GM12892 (cell line): ENCODE measurements at places on chromosomes 7 and 10.

GRCh38 chr10:9800571-9800970 is 1217.1 kb upstream of the CELF2 start:
- no peak for DNase-seq

- DNase-seq: no peak
These were observed 41.4 kb upstream of the AKR1C2 start for GRCh38 chr10:5045095-5045494.

GRCh38 chr7:107244613-107245012 is 75.8 kb downstream of the HBP1 start:
- no peak for DNase-seq

DNA sequence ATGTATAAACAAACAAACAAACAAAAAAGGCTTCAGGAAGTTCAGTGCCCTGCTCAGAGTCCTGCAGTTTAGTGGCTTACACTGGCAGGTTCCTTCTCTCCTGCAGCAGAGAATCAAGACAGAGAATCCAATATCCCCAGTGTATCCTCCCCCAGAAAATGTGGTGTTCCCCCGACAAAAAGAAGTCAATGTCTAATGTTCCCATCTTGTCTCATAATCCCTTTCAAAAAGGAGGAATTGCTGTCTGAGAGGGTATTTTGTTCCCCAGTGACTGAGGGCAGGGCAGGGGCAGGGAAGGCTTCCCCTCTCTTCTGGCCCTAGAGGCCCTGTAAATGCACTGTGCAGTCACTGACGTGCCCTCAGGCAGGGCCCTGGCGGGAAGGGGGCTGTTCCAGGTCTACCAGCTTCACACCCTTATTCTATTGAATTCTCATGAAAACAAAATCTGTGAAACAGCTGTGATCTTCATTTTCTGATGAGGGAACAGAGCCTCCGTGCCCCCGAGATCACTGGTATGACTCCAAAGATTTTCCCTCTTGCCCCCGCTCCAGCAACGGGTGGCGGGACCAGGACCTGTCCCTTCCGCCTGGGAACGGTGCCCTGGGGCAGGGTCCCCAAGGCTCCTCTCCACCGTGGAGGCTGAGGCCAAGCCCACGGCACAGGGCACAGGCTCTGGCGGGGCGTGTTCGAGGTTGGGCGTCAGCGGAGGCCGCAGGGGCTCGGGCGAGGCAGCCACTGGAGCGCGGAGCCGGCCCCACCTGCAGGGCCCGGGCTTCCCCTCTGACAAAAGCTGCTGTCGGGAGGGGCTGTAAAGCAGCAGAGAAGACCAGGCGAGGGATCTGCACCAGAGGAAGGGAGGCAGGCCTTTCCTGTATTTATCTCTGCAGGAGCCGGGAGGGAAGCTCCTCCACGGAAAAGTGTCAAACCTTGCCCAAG is 13.4 kb upstream of the WDFY4 start:
- DNase-seq: peak; percentile 68

- DNase-seq: no peak
These were observed 170.5 kb upstream of the NPSR1 start for GRCh38 chr7:34487391-34488115.

DNA sequence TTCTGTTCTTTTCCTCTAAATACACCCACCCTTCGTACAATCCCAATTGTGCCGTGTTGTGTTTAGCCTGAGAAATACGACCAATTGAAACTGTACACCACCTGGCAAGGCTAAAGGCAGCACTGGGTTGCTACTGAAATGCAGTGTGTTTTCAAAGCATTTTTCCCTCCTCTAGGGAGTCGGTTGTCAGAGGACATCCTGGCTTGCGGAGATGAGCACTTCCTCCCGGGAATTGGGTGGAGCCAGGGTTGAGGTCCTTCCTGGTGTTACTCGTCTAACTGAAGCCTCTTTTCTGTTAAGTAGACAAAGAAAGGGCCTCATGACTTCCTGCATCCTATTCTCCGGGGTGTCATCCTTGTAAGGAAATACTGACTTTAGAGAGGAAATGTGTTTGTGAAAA is 133.5 kb downstream of the MTPAP start:
- DNase-seq: no peak

- DNase-seq: no peak
These were observed 56.7 kb downstream of the C10orf120 start for GRCh38 chr10:122642726-122643605.

DNA sequence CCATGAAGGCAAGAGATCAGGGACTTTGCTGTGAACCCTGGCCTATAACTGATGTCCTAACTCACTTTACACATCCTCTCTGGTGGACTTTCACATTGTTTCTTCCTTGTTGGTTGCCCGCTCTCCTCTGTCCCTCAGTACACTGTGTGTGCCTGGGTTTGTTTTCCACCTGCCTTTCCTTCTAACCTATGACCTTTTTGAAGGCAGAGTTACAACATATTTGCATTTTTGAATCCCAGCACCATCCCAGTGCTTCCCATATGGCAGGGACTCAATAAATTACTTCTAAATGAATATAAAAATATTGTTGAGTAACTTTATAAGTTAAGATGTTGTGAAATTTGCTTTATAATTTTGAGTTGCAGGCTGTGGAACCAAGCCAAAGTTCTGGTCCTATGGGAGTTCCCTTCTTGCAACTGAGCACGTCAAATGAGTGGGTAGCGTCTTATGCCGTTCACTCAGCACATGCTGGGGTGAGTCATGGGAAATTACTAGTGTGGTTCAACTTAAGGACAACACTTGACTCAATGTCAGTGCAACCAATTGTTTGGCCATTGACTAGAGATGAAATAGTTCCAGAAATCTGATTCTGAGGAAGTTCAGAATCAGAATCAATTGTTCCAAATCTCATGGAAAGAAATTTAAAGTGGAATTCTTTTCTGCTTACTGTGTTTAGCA is 250.9 kb downstream of the TWIST1 start:
- no peak for DNase-seq

GRCh38 chr7:51304729-51305128 is 11.9 kb downstream of the COBL start:
- DNase-seq: no peak

- DNase-seq: no peak
These were observed 40.3 kb downstream of the MGMT start for GRCh38 chr10:129507216-129507889.

- DNase-seq: no peak
These were observed 772.1 kb downstream of the CCSER2 start for GRCh38 chr10:85100495-85100894.

- no peak for DNase-seq
These were observed 496.2 kb downstream of the TNS3 start for GRCh38 chr7:47085491-47086275.

DNA sequence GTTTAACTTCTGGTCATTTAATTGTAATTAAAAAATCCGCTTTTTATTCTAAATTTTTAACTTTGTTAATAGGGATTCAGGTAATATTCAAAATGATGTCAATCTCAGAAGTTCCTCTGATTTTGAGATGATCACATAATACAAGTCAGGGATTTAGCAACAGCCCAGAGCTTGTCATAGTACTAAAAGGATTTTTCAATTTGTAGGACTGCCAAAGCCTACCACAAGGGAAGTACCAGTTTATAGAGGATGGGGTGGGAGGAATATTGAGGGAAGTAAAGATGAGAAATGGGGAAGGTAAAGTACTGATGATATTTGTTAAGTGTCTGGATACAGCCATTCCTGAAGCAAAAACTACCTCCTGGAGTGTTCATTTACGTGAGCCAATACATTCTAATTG is 278.2 kb upstream of the TEX47 start:
- DNase-seq: no peak

GRCh38 chr7:68073701-68074100 is 1077.1 kb downstream of the TYW1 start:
- no peak for DNase-seq

GRCh38 chr7:67659091-67659490 is 662.5 kb downstream of the TYW1 start:
- DNase-seq: no peak

DNA sequence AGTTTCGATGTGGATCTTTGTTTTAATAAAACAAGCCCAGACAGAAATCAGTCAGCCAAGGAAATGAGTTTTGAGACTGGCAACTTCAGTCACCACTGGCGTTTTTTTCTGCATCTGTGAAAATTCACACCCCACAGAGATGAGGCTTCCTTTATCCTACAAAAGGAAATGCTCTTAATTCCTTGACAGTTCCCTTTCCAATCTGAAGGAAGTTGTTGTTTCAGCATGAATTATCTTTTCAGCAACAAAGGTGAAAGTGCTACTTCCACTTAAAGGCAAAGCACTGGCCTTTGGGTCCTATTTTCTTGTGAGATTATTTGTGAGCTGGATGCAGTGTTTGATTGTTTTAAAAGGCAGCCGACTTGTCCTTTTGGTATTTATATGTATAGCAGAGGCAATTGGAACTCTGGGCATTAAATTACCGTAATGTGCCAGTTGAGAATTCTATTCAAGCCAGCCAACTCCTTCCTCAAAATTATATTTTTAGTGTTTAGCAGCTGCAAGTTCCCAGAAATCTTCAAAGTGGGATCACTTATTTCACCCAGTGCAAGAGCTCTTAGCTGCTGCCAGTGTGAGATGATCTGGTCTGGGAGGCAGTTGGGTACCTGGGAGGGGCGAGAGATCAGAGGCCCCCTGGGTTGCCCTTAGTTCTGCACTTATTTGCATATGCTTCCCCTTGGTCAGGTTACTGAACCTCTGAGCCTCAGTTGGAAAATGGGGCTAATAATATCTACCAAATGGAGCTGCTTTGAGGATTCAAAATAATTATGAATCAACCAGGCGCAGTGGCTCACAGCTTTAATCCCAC is 427.1 kb downstream of the GALNT17 start:
- DNase-seq: no peak

- no peak for DNase-seq
These were observed 499.9 kb downstream of the AUTS2 start for GRCh38 chr7:70098133-70098561.

DNA sequence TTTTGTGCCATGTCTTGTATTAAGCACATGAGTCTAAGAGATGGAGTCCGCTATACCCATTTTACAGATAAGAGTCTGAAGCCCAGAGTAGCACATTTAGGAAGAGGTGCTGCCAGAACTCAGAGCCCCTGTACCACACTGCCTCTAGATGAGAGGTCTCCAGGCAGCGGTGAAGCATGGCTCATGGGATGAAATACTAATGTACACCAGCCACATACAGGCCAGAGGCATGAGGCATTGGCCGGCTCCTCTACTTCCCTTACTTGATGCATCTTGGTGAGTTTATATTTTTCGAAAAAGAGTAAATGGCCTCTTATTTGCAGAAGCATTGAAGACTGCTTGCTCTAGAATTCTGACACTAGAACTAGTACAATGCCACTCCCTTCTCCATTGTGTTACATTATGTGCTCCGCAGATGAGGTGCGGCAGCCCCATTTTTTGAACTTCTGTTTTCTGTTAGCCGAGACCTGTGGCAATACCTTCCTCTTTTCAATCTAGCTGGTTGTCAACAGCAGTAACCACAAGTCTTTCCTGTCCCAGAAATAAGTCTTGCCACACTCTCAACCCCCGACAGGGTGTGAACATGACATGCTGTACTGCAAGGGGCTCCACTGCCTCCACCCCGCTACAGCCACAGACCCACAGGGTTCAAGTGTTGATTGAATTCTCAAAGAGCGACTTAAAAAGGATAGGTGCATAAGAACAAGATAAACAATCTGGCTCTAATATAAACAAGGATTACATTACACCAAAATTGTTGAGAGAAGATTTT is 145.3 kb downstream of the CELF2 start:
- DNase-seq: peak; percentile 49

- no peak for DNase-seq
These were observed 30.2 kb downstream of the USP6NL start for GRCh38 chr10:11581213-11581612.

DNA sequence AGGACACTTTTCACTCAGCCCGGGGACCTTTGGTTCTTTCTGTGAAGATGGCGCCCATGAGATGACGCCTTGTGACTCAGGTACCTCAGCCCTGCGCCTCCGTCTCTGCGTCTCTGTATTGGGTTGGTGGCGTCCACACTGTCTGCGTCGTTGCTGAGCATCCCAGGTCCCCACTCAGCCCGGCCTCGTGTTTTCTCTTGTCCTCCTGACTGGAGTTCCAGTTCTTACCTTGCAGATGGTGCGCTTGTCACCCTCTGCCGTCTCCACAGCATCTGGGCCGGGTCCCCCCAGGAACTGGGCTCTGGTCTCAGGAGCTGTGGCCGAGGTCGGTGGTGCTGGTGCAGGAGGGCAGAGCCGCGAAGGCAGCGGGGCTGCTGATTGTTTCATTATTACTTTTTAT is 150.4 kb downstream of the WDR37 start:
- no peak for DNase-seq

- DNase-seq: no peak
These were observed 2.0 kb downstream of the BMPR1A start for GRCh38 chr10:86758189-86759072.

DNA sequence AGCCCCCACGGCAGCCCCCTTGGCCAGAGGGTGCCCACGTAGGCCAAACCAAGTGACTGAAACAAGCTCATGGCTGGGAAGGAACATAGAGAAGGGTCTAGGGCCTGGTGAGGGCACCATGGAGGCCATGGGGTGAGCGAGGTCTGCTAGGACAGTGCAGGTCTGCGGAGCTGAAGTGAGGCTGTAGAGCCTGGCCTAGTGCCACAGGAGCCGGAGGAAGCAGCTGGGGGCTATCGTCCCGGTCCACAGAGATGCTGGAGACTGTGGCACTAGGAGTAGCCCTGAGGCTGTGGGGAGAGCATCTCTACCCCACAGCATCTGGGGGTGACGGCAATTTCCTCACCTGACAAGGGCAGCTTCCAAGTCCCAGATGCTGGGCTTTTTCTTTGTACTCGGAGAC is 150.3 kb downstream of the ZNF22 start:
- DNase-seq: no peak

- no peak for DNase-seq
These were observed 21.6 kb upstream of the UNCX start for GRCh38 chr7:1210979-1211608.

DNA sequence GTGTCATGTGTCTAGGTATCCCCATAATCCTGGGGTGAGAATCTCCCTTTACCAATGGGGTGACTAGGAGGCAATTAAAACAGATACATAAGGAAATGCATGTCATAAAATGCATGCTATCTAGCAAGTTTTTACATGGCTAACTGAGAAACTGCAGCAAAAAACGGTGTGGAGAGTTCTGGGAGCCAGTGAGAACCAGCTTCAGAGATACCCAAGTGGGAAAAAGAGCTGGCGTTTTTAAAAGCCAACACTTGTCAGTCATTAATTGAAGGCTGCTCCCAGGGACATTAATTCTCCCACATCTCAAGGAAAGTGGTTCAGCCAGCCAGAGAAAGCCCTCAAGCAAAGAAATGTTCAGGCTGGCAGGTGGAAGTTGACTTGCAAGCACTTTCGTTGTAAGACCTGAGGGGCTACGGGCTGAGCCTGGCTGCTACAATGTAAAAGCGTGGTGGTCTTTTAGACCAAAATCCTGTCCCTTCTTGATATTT is 28.1 kb downstream of the ST8SIA6 start:
- DNase-seq: no peak
